ENCODE measurements at places on chromosomes 3 and 15.

DNA sequence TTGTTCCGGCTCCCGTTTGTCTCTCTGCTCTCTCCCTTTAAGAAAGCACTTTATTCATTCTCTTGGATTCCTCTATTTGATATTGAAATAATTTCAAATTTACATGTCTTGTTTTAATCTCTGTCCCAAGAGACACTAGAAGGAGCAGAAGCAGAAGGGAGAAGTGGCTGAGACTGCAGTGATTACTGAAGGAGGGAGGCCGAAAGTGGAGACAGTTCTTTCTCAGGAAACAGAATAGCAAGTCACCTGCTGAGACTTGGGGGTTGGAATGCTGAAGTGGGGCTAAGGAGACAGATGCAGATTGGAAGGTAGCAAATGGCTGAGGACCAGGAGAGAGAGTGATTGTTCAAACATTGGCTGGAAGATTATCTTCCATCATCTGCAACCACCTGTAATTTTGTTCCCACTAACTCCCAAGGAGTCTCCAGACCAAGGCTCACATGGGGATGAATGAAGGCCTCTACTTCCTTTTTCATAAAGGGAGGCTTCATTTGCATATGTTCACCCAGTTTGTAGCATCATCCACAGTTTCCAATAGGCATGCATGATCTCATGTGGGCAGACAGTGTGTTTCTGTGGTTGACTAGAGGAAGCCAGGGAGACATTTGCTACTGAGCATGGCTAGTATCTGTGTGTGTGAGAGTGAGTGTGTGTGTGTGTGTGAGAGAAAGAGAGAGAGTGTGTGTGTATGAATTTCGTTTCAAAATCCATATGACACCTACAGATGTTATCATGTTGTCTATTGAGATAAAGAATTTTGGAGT, 24.0 kb downstream of the LTF start:
- DNase-seq, result no peak

DNA sequence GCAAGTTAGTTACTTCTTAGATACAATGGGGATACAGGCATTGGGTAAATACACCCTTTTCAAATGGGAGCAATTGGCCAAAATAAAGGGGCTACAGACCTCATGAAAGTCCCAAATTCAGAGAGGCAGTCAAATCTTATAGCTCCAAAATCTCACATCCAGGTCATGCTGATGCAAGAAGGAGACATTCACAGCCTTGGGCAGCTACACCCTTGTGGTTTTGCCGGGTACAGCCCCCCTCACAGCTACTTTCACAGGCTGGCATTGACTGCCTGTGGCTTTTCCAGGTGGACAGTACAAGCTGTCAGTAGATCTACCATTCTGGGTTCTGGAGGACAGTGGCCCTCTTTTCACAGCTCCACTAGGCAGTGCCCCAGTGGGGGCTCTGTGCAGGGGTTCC, 17.5 kb upstream of the PLSCR1 start:
- peak; percentile 24 for DNase-seq

DNA sequence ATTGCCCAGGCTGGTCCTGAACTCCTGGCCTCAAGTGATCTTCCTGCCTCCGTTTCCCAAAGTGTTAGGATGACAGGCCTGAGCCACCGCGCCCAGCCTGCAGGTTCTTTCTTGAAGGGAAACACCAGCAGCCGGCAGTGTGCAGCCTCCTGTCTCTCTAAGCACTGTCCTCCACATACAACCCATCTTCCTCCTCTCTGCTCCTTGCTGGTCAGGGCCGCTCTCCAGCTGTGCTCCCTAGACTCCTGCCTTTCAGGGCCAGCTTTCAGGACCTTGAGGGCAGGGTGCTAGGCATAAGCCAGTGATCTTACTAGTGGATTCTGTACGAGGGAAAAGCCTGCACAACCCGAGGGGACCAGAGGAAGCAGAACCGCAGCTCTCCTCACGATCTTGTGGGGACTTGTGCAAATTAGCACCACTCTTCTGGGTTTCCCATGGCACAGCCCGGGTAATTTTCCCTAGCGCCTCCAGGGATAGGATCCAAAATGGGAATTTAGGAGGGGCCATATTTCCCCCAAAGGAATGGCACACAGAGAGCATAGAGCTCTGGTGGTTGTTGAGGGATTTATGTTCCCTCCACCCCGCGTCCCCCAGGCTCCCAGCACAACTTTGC, 18.2 kb upstream of the CORO2B start:
- DNase-seq, result no peak

- no peak for DNase-seq
These were observed 16.6 kb upstream of the AEN start for GRCh38 chr15:88604381-88605188.

DNA sequence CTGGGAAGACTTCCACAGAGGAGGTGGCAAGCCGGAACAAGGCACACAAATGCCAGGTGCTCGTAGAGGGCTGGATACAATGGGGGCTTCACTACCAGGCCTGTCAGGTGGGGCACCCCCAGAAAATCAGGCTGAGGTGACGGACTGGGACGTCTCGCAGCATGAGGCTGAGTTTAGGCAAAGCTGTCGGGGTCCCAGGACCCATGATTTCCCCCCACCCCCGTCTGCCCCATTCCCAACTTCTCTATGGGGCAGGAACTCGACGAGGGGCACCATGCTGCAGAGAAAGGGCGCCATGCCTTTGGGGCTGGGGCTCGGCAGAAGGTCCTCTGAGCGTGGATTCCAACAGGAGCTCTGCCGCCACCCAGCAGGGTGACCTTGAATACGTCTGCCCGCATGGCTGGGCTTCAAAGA, 65.7 kb upstream of the HES1 start:
- no peak for DNase-seq

DNA sequence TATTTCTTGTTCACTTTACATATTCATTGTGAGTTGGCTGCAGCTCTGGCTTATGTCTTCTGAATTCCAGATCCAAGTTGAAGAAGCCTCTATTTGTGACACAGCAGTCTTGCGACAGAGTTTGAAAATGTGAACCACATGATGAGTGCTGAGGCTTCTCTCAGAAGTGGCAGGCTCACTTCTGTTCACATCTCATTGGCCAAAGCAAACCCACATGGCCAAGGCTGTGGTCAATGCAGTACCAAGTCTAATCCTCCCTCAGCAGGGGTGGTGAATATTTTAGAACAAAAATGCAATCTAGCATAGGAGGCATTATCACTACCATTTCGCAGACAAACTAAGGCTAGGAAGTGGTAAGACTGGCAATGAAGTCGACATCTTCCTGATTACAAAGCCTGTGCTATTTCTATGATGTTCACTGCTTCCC, 45.2 kb downstream of the CDCP1 start:
- no peak for DNase-seq

DNA sequence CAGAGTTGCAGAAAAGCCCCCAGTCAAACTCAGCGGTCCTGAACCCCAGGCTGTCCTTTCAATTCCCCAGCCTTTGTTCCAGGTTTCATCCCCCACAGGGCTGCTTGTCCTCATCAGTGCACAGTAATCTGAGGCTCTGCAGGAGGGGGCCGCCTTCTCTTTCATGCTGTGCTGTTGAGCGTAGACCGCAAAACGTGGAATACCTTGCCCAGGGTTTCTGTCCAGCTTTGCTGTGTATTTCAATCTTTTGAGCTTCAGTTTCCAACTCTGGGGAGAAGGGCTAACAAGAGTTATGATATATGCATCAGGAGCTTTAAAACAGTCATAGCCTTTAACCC, 64.8 kb downstream of the FAM43A start:
- no peak for DNase-seq

GRCh38 chr15:100862162-100862561, 17.5 kb upstream of the ALDH1A3 start:
- no peak for DNase-seq

DNA sequence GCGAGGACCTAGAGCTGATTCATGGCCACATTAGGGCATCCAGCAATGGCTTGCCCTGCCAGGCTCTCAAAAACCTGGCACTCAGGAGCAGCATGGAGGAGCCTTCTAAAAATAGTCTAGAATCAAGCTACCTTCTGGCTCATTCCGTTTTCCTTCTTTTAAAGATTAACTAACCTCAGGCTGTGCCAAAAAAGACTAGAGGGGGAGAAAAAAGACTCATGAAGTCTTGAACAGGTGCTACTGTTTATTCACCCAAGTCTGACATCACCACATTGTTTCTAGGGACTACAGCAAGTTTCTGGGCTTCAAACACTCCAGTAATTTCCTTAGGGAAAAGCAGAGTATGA, 125.8 kb downstream of the TNIK start:
- no peak for DNase-seq

- no peak for DNase-seq
These were observed 136.1 kb downstream of the CACNA1D start for GRCh38 chr3:53630547-53630946.

- DNase-seq, result no peak
These were observed 144.5 kb downstream of the FBLN2 start for GRCh38 chr3:13693441-13693840.

Data from MCF 10A (cell line).